ENCODE measurements at places on chromosomes 7 and 10.

GRCh38 chr10:132162021-132162531, 24.7 kb upstream of the DPYSL4 start:
- no peak for DNase-seq

- DNase-seq = no peak
Observed at GRCh38 chr10:29604291-29604825, 30.4 kb downstream of the SVIL start.

- peak; percentile 31 for DNase-seq
Observed at GRCh38 chr10:83122336-83122735, 1017.0 kb upstream of the GHITM start.

DNA sequence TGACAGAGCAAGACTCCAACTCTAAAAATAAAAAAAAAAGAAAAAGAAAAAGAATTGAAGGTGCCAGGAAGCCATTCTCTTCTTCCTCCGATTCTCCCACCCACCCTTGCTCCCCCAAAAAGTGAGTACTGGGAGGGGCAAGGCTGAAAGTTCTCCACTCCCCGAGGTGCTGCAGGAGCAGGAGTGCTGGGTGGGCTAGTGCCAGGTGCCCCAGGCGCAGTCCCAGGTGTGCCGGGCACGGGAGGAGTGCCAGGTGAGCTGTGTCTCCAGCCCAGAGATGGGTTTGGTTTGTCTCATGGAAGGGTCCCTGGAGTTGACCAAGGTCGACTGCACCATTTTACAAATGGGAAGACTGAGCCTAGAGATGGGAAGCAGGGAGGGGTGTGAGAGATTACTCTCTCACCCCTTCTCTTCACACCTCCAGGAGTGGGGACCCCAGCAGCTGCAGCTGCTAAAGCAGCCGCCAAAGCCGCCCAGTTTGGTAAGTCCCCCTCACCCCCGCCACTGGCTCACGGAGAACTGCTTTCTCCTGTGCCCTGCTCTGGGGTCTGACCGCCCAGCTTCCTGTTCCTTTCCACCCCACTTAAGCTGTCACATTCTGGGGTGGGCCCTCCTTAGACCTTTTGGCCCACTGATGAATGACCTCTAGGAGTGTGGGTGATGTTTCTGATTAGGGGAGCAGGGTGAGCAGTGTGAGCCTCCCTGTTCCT, 26.2 kb upstream of the LIMK1 start:
- no peak for DNase-seq

GRCh38 chr7:121795736-121796135, 77.2 kb upstream of the PTPRZ1 start:
- no peak for DNase-seq

- DNase-seq = no peak
Observed at GRCh38 chr7:89316584-89317251, 521.2 kb upstream of the TEX47 start.

GRCh38 chr7:45922810-45923209, 1.7 kb upstream of the IGFBP3 start:
- peak; percentile 28 for DNase-seq

- DNase-seq = no peak
Observed at GRCh38 chr7:73768641-73769480, 1.2 kb downstream of the CLDN3 start.

DNA sequence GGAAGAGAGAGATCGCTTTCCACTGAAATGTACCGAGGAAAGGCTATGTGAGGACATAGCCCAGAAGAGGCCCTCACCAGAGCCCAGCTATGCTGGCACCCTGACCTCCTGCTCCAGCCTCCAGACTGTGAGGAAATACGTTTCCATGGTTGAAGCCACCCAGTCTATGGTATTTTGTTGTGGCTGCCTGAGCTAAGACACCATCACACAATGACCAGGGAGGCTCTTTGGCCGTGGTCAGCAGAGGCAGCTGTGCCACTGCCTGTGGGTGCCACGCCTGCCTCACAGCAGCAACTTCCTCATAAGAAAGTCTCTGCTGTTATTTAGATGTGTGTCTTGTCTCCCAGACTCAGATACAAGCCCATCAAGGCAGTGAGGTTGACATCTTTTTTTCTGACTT, 182.7 kb upstream of the PLXNA4 start:
- DNase-seq = no peak

GRCh38 chr10:112756235-112756527, 193.9 kb upstream of the TCF7L2 start:
- no peak for DNase-seq

DNA sequence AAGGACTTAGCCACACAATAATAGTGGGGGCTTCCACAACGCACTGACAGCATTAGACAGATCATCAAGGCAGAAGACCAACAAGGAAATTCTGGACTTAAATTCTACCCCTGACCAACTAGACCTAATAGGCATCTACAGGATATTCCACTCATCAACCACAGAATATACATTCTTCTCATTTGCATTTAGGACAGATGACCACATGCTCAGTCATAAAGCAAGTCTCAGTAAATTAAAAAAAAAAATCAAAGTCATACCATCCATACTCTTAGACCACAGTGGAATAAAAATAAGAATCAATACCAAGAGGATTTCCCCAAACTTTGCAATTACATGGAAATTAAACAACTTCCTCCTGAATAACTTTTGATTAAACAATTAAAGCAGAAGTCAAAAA, 155.9 kb downstream of the CDK14 start:
- no peak for DNase-seq

DNA sequence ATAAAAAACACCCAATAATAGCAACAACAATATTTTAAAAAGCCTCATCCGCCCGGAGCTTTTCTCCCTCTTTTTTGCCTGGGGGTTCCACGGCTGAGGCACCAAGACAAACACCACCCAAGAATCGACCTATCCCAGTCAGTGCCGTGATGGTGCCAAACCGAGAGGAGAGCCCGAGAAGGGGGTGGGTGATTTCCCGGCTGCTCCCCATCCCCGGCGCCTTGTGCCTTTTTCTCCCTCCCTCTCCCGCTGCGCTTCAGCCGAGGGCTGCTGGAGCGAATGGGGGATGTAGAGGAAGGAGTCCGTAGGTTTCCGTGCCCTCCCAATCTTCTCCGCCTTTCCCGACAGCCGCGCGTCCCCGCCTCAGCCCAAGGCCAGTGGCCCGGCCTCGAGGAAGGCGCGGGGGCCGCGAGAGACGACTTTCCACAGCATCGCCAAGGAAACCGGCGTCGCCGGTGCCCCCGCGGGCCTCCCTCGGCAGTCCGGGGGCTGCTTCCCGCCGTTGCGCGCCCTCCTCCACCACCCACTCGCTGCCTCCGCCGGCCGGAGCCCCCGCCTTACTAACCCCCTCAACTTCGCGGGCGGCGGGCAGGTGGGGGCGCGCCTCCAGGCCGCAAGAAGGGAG, 1.3 kb downstream of the EGR2 start:
- DNase-seq = peak; percentile 38

- no peak for DNase-seq
Observed at GRCh38 chr7:69600710-69601519, 2.6 kb downstream of the AUTS2 start.

DNA sequence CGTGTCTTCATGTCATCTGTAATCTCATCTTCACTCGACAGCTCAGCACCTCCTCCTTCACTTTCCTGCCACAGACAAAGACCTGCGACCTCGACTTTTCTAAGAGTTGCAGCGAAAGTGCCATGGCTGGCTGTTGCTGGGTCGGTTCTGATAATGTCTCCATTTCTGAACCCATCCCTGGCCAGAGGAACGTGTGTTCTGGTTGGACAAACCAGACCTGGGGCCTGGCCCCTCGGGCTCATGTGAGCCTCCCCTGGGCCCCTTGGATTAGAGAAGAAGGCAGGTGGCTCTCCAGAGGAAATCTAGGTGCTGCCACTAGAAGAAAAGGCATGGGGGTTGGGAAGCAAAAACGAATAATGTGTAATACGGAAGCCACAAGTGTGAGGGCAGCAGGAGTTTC, 273.7 kb downstream of the GLRX3 start:
- no peak for DNase-seq

DNA sequence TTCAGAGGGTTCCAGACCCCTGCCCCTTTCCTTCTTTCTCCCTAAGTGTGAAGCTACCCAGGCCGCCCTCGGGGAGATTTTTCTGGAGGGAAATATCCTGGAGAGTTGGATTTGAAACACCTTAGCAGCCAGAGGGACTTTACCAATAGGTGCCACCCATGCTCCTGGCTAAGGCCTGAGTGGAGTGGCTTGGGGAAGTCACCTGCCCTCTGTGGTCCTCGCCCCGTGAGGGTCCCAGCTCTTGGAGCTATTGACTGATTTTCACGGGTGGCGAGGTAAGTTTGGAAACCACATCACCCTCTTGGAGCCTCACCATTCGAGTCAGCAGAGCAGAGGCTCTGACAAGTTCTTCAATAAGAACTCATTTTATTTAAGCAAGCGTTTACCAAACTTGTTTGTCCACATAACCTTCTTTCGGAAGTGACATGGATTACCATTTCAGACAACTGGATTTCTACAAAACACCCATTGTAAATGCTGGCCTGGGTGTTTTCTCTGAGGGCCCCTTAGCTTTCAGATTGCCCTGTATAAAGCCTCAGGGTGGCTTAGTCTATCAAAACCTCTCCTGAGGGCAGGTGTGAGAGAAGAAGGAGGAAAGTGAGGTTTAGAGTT, 20.4 kb downstream of the AQP1 start:
- DNase-seq = no peak

DNA sequence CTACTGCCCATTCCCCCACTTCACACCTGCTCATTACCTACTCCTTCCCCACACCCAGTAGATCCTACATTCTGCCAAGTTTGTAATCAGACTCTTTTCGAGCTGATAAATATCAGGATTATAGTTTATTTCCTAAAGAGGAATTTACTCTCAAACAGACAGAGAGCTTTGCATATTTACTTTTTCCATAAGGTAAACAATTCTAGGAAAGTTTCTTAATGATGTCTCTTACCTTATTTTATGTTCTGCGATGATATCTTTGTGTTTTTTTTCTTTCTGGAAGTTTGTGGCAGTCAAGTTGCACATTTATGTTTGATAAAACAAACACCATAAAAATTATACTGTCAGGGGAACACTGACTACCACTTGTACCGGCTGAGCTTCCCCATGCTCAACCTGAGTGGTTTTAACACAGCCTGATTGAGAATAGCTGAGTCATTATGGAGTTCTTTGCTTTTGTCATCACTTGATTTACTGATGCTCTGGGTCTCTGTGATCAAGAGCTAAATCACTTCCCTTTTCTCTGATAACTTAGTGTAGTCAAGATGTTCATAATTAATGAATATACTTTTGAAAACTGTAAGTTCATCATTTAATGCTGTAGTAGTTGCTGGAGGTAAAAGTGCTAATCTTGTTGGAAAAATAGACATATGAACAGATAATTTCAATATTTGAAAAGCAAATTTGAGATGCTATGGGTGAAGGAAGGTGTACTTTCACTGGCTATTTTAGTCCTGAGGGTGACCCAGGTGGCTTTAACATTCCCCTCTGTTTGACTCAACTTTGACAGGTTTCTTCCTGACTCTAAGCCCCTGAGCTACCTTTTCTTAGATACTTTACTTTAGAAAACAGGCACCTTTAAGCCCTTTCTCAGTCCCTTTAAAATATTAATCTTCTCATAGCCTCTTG, 1034.5 kb upstream of the LRRTM3 start:
- DNase-seq = no peak

DNA sequence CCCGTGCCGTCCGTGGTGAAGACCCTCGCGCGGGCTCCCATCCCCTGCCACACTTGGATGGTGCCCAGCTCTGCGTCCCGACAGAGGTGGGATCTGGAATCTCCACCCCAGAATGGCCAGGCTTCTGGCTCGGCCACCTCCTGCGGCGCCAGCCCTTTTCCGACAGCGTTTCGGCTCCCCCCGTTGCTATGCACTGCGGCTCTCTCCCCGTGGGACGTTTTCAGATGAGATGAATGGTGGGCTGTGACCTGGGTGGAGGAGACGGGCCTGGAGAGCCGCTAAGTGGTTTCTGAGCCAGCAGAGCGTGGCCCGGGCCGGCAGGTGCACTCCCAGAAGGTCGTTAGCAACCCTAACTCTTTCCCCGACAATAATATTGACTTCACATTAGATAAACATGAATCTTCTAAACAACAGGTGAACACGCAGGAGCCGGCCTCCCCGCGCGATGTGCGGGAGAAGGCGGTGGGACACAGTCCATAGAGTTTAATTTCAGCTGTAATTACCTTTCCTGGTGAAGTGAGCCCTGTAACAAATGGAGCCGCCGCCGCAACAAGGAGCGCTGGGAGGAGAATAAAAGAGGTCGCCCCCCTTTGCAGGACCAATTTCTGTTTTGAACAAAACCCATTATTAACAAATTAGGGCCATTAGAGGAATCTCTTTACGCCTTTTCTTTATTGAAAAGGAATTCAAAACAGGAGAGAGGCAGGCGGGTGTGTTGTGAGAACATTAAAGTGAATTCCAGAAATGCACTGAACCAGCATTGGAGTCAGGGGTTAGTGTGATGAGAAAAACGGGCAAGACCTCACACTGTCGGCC, 294.3 kb upstream of the PFKP start:
- no peak for DNase-seq

- DNase-seq = no peak
Observed at GRCh38 chr7:7665031-7665430, 24.5 kb downstream of the UMAD1 start.

DNA sequence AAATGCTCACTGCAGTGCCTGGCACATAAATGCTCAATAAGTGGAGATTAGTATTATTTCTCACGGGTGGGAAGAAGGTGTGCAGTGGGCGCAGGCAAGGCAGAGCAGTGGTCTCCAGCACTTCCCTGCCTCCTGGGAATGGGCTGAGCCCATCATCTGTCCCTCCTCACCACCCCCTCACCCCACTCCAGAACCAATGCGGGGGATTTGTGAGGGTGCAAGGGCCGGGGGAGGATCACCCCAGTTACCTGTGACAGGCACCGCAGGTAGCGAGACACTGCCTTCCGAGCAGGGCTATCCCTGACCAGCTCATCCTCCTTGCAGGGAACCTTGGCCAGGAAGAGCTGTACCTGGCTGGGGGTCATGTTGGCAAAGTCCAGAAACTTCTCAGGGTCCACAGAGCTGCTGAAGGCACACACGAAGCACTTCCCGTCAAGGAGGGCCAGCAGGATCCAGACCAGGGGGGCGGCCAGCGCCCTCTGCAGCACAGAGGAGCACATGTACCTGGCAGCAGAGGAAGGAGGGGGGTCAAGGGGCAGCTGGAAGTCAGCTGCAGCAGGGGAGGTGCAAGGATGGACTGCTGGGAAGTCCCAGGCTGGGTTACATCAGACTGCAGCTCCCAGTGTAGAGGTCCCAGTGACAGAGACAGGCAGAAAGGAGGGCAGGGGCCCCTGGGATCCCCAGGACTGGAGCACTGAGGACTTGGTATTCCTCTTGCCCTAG, 2.8 kb downstream of the CALHM3 start:
- no peak for DNase-seq

DNA sequence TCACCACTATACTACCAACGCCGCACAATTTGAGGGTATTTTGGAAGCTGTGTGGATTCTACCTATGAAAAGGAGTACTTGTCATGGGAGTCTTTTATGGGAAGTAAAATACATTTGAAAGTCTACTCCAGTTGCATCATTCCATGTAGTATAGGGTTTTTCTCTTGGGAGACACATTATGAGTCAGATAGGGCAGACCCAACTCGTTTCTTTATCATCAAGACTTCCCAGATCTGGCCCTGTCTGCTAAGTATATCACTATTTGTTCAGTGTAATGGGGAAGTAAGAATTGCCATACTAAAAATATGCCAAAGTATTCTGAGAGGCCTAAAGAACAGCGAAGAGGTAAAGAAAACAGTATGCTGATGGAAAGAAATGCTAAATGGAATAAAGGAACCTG, 144.2 kb downstream of the SPAG6 start:
- no peak for DNase-seq
